Hematopoietic multipotent progenitor cell (in vitro differentiated cells): ENCODE measurements at places on chromosomes 6 and 20. TPM values are rescaled to one million over a fixed set of nuclear protein-coding genes. Genes with fewer than 3 reads are reported as not detected.

- no peak for DNase-seq
Observed at GRCh38 chr20:59471653-59472421, 132.5 kb upstream of the PHACTR3 start.

GRCh38 chr6:168095716-168096250 lies 16.8 kb upstream of the FRMD1 start:
- DNase-seq: no peak

- no peak for DNase-seq
Observed at GRCh38 chr20:49103647-49104364, 57.7 kb downstream of the CSE1L start.

- DNase-seq: no peak
Observed at GRCh38 chr20:40359131-40359912, 329.7 kb downstream of the MAFB start.

- no peak for DNase-seq
Observed at GRCh38 chr6:18753076-18753475, 365.9 kb downstream of the RNF144B start.

SLC12A5 gene
- 1.9 TPM for total RNA-seq

TREM1 gene
- total RNA-seq: 0.54 TPM
